ENCODE measurements at places on chromosomes 3 and 15.

- DNase-seq: no peak
Observed at GRCh38 chr3:177062052-177062732, 135.1 kb downstream of the TBL1XR1 start.

DNA sequence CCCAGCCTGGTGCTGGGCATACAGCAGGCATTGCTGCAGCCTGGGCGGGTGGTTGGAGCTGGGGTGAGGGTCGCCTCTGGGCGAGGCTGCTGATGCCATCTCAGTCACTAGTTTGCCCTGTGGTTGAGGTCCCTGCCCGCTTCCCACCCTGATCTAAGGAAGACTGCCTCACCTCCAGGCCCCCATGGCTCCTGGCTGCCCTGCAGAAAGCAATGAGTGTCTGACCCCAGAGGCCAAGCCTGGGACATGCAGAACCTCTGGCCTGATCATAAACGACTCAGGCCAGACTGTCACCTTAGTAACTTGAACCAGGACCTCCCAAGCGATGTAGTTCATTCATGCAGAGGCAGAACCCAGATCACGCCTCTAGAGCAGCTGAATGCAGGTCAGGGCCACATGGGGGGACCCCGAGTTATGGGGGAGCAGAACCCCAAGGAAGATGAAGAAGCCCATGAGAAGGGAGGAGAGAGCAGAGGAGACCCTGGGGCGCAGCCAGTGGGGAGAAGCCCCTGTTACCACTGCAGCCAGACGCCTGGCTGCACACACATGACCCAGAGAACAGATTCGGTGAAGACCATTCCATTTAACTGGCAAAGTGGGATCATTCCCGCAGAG is 213.9 kb downstream of the TBC1D2B start:
- DNase-seq: no peak

GRCh38 chr3:9222956-9223639 is 26.3 kb downstream of the SRGAP3 start:
- DNase-seq: no peak

- no peak for DNase-seq
Observed at GRCh38 chr3:133988631-133989161, 41.0 kb downstream of the SLCO2A1 start.

GRCh38 chr3:188947401-188948280 is 224.1 kb upstream of the TPRG1 start:
- DNase-seq: peak; percentile 98

- no peak for DNase-seq
Observed at GRCh38 chr3:131538968-131539367, 36.2 kb upstream of the MRPL3 start.

GRCh38 chr3:49198161-49198560 is 26.8 kb downstream of the KLHDC8B start:
- no peak for DNase-seq

GRCh38 chr3:127475975-127476705 is 114.4 kb downstream of the TPRA1 start:
- no peak for DNase-seq

GRCh38 chr3:151753846-151754245 is 20.1 kb downstream of the AADACL2 start:
- DNase-seq: no peak

- DNase-seq: peak; percentile 4
Observed at GRCh38 chr15:41512940-41513505, 604 bp downstream of the LTK start.

- DNase-seq: no peak
Observed at GRCh38 chr3:51904034-51904823, 1.1 kb upstream of the IQCF1 start.

- DNase-seq: no peak
Observed at GRCh38 chr3:98626151-98626550, 32.7 kb upstream of the CPOX start.

DNA sequence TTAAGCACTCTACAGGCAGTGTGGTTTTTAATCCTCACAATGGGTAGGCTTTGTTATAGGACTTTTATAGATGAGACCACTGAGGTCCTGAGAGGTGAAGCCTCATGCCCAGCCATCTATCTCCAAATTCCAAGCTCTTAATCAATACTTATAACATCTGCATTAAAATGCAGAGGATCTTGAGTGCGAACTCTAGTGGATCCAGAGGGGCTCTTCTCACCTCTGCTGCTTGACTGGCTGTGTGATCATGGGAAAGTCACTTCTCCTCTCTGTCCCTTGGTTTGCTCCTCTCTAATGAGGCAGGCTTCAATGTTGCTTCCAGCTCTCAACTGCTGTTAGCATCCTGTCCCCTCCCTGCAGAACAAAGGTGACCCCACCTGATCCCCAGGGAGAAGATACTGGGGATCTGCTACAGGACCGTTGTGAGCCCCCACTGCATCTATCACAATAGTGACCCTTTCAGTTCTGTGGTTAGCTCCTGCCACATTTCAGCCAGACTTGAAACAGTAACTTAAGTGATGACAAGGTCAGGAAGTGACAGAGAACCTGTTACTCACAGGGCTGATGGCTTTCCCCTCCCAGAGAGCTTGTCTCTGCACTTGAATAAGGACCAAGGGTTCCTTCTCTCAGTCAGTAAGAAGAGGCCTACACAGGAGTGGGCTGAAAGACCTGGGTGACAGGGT is 1.3 kb downstream of the SLC27A2 start:
- no peak for DNase-seq

Data from NCI-H345 (cell line).